Stimulated activated CD8-positive, alpha-beta memory T cell treated with anti-CD3 and anti-CD28 coated beads, Interleukin-4, amount 100 ng/mL, for 1 hour (primary cell): ENCODE measurements at places on chromosomes 4 and X.

DNA sequence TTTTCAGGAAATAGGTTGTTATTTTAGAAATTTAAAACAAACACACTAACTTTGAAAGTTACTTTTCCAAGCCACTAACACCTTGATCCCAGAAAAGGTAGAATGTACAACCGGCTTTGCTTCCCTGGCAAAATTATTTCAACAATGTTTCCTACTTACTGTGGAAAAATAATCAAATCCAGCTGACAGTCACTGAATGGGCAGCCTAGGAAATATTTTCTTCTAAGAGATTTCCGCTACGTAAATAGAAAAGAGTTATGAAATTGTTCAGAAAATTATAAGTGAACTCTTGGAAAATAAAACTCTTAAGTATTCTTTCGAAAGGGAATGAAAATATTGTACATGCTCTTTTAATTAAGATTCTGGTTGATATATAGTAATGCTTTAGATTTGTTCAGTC is 195.7 kb downstream of the GASK1B start:
- DNase-seq, result no peak

DNA sequence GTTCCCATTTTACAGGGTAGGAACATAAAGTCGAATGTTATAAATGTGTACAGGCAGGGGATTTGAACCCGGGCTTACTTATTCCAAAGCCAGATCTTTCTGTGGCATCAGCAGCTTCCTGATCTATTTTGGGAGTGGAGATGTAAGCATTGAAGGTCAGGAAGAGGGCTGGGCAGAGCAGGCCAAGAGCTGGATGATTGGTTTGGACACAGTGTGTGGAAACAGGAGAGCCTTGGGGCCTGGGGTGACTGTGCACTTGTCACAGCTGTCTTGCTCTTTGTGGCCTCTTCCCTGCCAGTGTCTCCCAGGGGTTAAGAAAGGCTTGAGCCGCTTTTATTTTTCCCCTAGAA is 127.9 kb upstream of the ENPP6 start:
- no peak for DNase-seq

- no peak for DNase-seq
These were observed 1.7 kb downstream of the CLCN4 start for GRCh38 chrX:10158279-10159144.

GRCh38 chr4:76035141-76035540 is 729 bp downstream of the CXCL11 start:
- DNase-seq, result no peak

- DNase-seq, result no peak
These were observed 87.0 kb upstream of the SPOCK3 start for GRCh38 chr4:167321299-167321698.

DNA sequence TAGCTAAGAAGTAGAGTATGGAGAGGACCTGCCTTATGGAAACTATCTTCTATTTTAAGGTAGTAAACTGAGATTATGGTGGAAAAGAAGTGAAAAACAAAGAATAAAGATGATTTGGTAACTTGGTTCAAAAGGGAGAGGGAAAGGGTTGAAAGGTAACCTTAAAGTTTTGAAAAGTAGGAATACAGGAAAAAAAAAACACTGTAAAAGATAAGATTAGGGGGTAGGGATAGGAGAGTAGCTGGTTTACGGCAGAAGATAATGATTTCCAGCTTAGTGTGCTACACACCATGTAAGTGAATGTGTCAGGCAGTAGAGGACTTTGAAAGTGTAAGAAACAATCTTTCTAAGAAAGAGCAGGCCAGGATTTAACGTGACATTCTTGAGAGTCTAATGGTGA is 35.3 kb downstream of the FAM13A start:
- no peak for DNase-seq

DNA sequence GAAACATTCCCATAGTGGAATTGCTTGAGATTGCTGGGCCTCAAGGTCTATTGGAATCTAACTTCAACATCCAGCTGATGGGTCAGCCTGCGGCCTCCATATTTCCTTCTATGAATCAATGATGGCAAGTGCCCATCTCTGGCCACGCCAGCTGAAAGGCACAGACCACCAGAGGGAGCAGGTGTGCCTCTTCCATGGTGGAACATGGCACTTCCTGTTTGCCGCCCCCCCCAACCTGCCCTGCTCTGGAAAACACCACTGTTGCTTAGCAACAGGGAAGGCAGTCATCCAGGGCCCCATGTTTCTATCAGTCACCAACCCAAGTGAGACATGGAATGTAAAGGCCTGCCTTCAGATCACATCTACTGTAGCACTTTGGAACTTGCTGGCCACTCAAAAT is 11.6 kb downstream of the PAGE4 start:
- no peak for DNase-seq

DNA sequence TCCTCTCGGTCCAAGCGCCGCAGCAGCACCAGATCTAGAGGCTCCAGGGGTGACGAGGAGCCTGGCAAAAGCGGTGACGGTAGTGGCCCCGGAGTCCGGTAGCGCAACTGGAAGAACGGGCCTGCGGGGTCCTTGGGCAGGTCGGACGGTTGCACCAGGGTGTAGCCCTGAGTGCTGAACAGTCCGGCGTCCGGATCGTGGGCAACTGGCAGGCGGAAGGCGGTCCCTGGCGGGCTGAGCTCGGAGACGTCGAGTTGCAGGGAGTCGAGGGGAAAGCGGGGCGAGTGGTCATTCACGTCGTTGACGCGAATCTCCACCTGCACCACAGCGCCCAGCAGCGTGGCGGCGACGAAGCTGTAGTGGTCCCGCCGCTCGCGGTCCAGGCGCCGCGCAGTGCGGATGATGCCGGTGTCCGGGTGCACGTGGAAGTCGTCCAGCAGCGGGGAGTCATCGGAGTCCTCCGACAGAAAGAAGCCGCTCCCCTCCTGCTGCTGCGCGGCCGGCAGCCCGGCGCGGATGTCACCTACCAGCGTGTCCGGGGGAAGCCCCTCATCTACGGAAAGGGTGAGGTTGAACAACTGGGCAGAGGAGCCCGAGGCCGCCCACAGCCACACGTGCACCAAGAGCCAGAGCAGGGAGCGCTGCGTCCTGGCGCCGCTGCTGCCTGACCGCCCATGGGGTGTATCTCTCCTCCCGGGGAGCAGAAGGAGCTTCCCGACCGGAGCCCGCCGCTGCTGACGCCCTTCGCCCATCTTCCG is 837 bp downstream of the DCHS2 start:
- DNase-seq, result no peak

- DNase-seq, result no peak
These were observed 92.6 kb downstream of the TSPAN5 start for GRCh38 chr4:98565681-98566301.

DNA sequence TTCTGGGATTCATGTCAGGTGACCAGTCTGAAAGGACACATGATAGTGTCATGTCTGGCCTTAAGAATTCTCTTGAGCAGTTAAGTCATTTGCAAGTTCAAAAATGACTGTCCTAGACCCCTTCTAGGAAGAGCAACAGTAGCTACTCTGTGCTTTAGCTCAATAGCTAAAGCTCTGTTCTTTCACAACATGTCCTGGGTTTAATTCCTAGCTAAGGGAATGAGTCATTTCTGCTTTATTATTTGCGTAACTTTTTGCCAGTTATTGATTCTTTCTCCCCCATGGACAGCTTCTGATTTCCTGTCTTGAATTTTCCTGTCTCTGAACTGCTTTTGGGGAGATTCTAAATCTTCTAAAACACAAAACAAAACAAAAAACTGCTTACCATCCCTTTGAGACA is 1055.8 kb upstream of the DIAPH2 start:
- no peak for DNase-seq

DNA sequence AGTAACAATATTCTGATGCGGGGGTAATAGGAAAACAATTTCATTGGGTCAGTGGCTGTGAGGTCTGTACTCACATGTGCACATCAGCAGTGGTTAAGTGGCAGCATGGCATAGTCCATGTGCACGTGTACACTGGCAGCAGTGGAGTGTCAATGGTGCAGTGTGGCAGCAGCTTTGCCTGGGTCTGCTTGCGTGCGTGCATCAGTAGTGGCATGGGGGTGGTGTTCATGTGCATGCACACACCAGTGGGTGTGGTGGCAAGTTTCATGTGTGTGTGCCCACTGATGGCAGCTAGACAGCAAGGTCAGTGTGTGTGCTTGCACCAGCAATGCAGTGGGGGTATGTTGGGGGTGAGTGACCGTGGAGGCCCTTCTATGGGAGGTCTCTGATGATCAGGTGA is 581.6 kb upstream of the KLHL4 start:
- DNase-seq, result no peak

DNA sequence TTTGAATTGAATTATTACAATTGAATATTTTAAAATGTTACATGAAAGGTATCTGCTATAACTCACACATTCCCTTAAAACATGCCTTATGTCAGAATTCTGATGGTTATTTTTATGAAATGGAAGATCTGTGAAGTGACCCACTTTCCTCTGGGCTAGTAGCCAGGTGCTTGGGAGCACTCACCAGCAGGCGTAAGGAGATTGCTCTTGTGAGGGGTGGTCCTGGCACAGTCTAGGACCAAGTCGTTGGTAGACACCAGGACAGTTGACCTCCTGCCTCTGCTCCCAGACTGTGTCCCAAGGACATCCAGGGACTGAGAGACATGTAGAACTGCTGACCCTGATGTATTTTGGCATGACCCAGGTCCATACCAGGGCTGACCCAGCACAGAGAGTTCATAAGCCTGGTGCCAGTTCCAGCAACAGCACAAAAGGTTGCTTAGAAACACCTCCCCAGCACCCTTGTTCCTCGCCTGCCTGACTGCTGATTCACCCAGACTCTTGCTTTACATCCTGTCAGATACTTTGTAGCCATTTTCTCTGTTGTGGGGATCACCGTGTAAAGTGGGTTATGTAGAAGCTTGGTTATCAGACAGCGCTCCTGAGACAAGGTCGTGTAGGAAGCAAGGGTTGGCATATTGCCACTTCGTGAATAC is 48.5 kb downstream of the NELFA start:
- DNase-seq, result no peak

DNA sequence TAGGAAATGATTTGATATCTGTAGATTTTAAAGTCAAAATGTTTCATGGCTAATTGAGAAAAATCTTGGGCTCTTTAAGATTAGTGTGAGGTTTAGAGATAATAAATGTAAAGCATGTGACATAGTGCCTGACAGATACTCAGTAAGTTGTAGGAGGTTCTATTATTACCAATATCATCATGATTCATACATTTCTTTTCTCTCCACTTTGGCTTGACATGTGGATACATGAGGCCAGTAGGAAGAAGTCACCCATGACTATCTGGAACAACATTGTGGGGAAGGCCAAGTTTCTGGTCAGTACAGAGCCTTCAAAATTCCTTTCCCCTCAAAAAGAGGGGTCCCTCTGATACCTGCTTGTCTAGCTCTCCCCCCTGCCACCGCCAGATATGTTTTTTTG is 91.2 kb upstream of the SORBS2 start:
- DNase-seq, result no peak

DNA sequence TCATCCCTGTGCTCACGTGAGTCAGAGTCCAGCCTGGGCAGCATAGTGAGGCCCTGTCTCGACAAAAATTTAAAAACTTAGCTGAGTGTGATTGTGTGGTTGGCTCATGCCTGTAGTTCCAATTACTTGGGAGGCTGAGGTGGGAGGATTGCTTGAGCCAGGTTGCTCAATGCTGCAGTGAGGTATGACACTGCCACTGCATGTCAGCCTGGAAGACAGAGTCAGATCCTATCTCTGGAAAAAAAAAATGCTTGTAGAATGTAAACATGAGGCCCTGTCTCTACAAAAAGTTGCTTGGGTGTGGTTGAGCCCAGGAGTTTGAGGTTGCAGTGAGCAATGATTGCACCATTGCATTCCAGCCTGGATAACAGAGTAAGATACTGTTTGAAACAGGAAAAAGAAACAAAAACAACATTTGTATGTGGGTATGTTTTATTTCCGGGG is 11.3 kb upstream of the YTHDC1 start:
- DNase-seq, result no peak

GRCh38 chrX:128961290-128961689 is 562.0 kb downstream of the SMARCA1 start:
- DNase-seq, result no peak

DNA sequence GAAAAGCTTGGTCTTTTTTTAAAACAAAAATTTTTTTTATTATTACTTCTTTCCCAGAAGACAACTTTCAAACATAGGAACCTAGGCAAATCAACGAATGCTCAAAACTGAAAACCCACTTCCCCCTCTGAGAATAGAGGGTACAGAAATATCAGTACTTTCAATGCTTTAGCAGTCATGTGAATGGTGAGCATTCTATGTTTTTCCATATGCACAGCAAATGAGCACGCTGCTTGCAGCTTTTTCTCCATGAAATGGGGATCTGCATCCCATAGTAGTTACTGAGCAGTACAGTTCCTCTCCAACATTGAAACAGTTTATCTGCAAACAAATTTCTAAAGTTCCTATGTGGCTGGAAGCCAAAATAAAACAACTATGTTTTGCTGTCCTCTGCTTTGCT is 108.4 kb upstream of the BMP2K start:
- DNase-seq, result no peak

DNA sequence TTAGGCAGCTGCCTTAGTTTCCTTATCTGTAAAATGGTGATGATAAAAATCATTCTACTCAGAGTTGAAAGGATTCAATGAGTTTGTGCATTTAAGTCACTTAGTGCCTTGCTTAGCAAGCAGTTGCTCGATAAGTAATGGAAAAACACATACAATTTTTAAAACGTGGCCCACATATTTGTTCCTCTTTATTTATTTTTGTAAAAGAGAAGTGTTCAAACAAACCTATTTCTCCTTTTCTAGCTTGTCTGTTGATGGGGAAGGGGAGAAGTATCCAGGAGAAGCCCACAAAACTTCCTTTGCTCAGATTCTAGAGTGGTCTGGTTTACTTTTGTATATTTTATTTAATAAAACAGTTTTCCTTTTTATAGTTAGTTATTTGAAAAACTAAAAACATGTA is 3.3 kb upstream of the HPGDS start:
- no peak for DNase-seq

- peak; percentile 54 for DNase-seq
These were observed 45.2 kb downstream of the TRIM2 start for GRCh38 chr4:153249199-153250041.

- DNase-seq, result no peak
These were observed 115.6 kb upstream of the NALF2 start for GRCh38 chrX:69388526-69388925.

GRCh38 chrX:55007656-55008055 is 7.5 kb downstream of the APEX2 start:
- no peak for DNase-seq

DNA sequence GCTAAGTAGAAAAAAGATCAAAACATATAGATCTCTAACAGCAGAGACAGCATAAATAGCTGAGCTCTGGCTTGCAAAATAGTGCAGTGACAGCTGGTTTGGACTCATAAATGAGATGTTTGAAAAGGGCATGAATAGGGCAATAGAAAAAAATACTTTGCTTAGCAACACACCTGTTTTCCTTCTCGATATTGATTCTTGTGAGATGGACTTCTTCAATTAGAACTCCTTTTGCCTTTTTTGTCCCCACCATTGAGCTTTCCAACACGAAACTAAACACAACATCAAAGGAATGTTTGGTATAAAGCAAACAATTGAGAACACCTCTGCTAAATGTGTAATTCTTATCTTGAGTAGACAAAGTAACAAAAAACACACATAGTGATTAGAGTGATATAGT is 726.3 kb downstream of the RAPGEF2 start:
- DNase-seq, result no peak

GRCh38 chr4:104906276-104906675 is 240.4 kb upstream of the TET2 start:
- no peak for DNase-seq
